Inflammatory macrophage (primary cell): ENCODE measurements at places on chromosomes 3 and 15.

GRCh38 chr3:32873531-32874130 is 55.8 kb downstream of the TRIM71 start:
- peak; percentile 32 for DNase-seq

DNA sequence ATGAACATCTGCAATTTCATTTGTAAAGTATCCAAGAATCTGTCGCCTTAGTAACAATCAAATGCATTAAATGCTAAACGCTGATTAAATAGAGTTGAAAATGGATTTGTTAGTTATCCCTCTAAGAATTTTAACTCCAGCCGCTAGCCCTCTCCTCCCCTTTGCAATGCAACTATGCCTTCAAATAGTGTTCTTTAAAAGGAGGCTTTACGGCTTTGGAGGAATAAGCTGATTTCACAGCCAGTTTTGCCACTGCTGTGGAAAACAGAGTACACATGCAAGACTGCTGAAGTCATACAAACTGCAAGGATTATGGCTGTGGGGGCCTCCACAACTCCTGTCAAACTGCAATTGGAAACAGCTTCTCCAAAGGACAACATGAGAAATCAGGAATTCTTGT is 89.2 kb downstream of the CERS3 start:
- DNase-seq, result no peak

DNA sequence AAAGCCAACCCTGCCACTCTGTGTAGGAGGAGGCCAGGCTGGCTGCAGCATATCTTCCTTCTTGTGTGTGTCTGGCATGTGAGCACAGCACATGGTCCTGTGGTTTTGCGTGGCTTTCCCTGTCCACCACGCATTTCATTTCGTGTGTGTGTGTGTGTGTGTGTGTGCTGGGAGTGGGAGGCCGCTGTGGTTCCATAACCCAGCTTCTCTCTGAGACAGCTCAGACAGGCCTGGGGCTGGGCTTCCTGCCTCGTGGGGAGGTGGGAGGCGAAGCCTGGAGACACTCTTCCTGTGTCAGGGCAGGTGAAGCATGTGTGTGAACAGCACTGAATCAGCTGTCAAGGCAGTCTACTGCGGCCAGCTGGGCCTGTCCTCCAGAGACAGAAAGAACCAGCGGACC is 16.0 kb upstream of the MRPS22 start:
- peak; percentile 70 for DNase-seq

DNA sequence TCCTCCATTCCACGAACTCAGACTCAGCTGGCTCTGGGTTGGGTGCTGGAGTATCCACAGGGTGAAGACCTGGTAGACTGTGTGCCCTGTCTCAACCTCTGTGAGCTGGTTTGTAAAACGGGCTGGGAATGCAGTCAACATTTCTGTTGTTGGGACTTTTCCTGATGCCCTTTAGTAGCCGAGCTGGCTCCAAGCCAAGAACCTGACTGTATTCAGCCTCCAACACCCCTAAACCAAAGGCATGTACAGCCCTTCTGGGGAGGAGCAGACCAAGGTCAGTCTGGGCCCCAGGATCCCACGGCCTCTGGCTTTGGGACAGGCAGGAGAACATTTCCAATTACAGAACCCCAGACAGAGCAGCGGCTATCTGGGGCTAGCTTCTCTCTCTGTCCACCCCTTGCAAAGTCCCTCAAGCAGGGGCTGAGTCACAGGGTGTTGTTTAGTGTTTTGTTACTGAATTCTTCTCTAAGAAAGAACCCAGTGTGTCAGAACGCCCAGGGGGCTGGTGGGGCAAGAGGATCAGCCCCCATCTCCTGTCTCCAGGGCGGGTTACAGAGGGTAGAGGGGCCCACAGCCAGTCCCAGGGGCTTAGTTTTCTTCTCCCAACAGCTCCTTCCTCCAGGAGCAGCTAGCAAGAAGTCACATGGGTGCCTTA is 56.8 kb upstream of the SLC6A6 start:
- no peak for DNase-seq

GRCh38 chr15:71601038-71601834 is 209.1 kb upstream of the NR2E3 start:
- DNase-seq, result no peak

GRCh38 chr3:47643092-47643491 is 64.4 kb upstream of the CSPG5 start:
- no peak for DNase-seq
